Common myeloid progenitor, CD34-positive (primary cell): ENCODE measurements at places on chromosomes 13 and 19.

DNA sequence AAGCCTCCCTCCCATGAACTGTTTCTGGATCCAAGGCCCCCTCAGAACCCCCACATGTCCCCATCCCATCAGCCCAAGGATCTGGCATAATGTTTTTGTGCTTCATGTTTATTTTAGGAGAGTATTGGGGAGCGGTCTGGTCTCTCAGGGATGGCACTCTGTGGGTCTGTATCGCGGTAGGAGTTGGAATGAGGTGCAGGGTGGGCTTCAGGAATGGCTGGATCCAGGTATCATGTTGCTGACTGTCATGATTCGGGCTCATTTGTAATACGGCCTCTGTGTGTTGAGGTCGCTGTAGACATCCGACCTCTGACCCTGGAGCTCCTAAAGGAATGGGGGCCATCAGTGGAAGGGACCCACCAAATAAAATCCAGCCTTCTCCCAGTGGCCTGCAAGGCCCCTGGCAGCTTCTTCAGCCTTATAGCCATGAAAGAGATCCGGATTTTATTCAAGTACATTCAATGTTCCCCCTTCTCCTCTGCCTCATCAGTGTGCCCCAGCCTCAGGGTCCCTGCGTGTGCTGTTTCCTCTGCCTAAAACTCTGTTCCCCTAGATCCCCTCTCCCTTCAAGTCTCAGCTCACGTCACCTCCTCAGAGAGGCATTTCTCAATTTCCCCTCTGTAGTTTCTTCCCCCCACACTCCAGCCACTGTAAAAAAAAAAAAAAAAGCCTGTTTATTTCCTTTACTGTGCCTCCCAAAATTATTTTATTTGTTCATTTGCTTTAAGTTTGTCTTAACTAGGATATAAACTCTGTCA, 2.2 kb downstream of the HCST start:
- peak; percentile 52 for DNase-seq

DNA sequence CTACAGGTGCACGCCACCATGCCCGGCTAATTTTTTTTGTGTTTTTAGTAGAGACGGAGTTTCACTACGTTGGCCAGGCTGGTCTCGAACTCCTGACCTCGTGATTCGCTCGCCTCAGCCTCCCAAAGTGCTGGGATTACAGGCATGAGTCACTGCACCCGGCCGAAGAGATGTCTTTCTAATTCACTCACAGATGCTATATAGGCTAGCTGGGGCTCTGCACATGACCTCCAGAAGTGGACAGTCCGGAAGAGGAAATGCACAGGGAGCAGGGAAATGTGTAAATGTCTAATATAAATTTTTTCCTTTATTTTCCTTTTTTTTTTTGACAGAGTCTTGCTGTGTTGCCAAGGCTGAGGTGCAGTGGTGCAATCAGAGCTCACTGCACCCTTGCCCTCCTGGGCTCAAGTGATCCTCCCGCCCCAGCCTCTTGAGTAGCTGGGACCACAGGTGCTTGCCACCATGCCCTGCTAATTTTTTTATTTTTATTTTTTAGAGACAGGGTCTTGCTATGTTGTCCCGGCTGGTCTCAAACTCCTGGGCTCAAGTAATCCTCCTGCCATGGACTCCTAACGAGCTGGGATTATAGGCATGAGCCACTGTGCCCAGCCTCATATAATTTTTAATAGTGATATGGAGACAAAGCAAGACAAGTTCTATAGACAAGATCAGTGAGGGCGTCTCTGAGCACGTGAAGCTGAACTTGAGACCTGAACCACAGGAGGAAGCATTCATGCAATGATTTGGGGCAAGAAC, 8.4 kb downstream of the GIPC1 start:
- no peak for DNase-seq

DNA sequence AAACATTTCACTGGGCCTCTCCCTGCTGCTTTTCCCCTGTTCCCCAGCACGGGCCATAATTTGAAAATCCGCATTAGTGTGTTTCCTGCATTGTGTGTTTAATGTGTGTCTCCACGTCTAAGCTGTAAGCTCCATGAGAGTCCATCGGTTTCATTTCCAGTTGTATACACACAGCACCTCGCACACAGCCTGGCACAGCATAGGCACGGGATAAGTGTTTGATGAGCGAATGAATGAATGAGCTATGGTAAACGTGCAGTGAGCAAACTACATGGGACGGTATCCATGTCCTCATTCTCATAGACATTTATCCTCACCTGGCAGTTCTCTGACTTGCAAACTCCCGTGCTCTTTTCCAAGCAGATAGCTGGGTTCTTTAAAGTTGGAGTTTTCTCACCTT, 106.1 kb downstream of the RAB20 start:
- DNase-seq, result no peak

GRCh38 chr19:6514926-6515544, 12.9 kb upstream of the TUBB4A start:
- DNase-seq, result no peak

DNA sequence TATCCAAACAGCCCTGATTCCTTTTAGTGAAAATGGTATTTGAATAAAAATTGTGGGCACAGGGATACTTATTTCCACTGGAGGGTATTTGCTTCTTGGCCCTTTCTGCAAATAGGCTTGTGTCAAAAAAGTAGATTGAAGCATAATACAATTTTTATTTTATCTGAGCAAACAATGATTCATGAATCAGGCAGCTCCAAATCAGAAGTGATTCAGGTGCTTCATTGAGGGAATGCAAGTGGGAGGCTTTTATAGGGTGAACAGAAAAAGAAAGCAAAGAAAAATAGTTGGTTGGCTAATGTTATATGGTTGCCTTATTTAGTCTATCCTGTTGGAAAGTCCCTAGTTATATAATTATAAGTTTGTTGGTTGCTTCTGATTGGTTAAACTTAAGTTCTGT, 117.9 kb downstream of the ITGBL1 start:
- no peak for DNase-seq

DNA sequence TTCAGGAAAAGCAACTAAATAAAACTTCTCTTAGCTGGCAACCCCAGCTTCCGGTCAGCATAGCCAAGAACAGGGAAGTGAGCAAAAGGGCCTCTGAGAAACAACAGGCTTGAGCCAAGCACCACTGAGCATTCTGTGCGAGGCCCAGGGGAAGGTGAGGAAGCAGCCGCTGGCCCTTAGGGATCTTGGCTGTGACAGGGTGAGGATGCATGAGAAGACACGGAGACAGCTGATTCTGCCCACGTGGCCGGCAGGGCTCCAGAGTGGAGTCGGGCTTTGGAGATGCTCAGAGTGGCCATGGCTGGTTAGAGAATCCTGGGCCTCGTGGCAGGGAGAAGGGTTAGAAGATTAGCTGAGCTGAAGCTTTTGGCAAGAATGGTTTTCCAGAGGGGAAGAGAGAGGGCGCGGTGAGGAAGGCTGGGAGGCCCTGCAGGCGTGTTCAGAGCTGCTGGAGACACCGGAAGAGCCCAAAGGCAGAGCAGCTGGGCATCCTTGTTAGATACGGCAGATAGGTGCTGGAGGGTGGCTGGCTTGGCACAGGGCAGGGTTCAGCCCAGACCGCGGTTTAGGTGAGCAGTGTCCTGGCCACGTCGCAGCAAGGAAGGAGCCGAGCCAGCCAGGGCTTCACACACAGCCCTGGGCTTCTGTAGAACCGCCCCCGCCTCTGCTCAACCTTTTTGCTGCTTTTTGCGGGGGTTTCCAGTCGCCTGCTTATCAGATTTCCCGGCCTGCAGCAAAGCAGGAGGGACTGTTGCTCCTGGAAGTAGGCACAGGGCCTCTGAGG, 17.3 kb downstream of the UPF1 start:
- peak; percentile 30 for DNase-seq
